ENCODE measurements at places on chromosomes 13 and 19.

DNA sequence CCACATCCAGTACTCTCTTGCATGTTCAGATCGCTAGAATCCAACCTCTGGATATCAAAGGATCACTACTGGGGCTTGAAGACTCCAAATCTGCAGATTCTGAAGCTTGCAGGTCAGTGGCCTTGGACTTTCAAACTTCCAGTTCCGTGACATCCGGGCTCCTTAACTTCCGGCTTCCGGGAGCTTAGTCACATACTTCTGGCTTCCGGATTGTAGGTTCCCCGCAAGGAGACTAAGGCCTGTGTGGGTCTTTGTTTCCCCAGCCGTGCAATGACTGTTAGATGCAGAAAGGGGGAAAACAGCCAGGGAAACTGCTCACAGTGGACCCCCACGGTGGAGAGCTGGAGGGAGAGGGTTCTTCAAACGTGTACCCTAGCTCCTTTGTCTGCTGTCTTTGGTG, 41.4 kb downstream of the ZNF333 start:
- no peak for DNase-seq

DNA sequence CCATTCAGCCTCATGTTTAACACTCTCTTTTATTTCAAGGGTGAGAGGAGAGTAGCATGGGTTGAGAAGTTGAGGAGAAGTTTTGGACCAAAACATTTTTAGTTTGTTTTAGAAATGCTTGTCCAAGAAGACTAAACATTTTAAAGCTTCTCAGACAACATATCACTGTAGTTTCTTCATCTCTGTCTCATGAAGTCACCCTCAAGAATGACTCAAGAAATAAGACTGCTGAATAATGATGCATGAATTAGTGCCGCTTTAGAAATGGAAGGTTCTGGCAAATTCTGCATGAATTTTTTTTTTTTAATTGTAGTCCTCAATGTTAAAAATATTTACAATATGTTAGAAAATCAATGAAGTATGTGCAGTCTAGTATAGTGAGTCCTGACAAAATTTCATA, 422.7 kb upstream of the ARGLU1 start:
- no peak for DNase-seq

- DNase-seq = no peak
Observed at GRCh38 chr13:42786715-42787114, 5.3 kb downstream of the FAM216B start.

- no peak for DNase-seq
Observed at GRCh38 chr13:101755228-101755887, 302.9 kb downstream of the ITGBL1 start.

DNA sequence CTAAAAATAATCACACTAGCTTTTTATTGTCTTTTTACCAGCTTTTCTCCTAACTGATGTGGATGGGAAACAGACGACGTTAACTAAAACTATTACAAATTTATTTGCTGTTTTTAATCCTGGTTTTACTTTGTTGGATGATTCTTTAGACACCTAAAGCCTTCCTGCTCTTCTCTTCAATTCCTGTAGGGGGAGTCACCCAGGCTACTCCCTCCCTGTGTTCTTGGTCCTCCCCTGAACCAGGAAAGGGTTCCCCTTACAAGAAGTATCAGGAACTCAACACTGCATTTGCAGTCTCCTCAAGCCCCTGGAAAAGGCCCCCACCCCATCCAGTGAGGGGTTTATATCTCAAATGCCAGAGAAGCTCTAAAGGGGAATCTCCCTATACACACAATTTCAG, 206.1 kb downstream of the SUCLA2 start:
- no peak for DNase-seq

DNA sequence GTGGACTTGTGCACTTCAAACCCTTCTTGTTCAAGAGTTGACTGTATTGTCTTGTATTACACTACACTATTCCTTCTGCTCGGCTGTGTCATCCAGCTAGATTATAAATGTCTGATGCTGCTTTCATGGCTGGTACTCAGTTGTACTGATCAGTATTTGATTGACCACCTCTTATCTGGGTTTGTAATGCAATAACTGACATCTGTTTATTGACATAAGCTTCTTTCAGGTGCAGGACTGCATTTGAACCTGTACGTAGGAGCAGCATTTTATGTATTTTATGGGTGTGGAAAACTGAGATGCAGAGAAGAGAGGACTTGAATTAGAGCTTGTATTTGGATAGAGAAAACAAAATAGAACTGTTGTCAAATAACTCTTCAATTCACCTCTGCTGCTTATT, 309.2 kb downstream of the FGF9 start:
- no peak for DNase-seq

DNA sequence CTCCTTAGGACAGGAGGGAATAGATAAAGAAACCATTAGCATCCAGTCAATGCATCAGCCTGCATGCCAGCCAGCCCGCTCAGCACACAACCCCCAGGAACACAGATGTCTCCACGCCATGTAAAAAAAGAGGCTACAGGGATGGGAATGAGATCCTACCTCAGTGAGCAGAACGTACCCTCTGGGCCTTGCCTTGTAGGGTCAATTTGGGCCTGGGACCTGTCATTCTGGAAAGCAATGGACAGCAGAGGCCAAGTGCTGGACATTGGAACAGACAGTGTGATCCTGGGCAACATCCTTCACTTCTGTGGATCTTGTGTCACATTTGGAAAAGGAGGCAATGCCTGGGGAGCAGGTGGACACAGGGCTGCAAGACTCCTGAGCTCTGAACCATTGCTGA, 26.0 kb downstream of the VSTM2B start:
- DNase-seq = no peak

GRCh38 chr13:99289271-99289670, 17.9 kb downstream of the GPR183 start:
- DNase-seq = no peak

- DNase-seq = no peak
Observed at GRCh38 chr13:37342205-37342604, 236.7 kb upstream of the CSNK1A1L start.

DNA sequence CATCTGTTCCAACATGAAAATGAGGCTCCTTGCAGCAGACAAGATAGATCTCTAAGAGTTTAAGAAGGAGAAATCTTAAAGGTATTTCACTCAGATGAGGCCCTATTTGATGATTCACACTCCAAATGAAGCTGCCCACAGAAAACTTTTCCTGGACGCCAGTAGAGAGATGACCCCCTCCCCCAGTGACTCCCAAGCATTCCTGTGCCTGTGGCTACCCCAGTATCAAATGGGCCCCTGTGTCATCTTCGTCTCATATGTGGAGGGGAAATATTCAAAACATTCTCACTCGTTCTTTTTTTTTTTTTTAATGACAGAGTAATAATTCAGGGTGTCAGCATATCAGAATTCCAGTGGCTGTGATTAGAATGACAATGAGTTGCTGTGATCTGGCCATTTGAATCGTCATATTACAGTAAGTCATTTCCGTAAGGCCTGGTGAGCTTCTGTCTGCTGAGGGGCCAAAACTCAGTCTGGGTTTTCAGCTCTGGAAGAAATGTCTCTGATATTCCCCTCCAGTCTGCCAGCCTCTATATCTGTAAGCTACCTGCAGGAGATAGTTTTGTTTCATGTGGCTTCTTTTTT, 194.7 kb downstream of the URI1 start:
- no peak for DNase-seq

- no peak for DNase-seq
Observed at GRCh38 chr13:70964124-70964523, 855.9 kb upstream of the KLHL1 start.

- DNase-seq = no peak
Observed at GRCh38 chr13:99922631-99923404, 48.7 kb downstream of the ZIC5 start.

DNA sequence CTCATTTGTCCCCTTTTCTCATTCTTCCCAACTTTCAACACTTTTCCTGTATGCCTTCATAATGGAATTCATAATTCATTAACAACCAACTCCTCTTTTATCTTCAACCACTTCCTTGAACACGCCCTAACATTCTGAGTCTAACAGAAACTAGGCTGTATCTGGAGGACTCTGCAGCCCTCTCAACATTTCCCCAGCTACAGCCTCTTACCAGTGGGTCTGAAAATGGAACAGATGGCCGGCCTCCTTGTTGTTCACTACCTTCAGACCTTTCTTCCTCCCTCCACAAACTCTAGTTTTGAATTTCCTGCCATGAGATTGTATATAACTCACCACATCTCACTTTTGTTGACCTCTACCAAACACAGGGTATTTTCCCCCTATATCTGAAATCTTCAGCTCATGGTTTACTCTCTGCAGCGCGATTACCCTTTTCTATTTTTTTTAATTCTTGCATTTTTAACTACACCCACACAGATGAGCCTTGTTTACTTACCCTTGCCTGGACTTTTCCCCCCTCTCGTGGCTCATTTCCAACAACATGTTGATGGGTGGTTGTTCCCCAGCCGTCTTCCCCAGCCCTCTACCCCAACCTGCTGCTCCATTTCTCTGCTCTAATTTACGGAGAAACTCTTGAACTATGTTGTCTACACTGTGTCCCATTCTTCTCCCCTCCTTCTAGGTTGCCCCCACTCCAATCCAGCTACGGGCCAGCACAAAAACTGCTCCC, 846 bp downstream of the ZNF790 start:
- no peak for DNase-seq

- DNase-seq = no peak
Observed at GRCh38 chr19:33231511-33231910, 5.9 kb upstream of the SLC7A10 start.

- no peak for DNase-seq
Observed at GRCh38 chr19:41868989-41869300, 8.1 kb upstream of the CD79A start.

All from stimulated activated CD8-positive, alpha-beta memory T cell treated with anti-CD3 and anti-CD28 coated beads, Interleukin-4, amount 100 ng/mL, for 1 hour (primary cell).